ENCODE measurements at places on chromosomes 16 and 17. TPM values are rescaled to one million over a fixed set of nuclear protein-coding genes. Genes with fewer than 3 reads are reported as not detected.

The NXPH3 gene
- total RNA-seq: 0.63 TPM

The TMEM100 gene
- 0.12 TPM for total RNA-seq

The PPY gene
- total RNA-seq: not detected

The RGS9 gene
- 3.1 TPM for total RNA-seq

The DOC2B gene
- total RNA-seq: 19.4 TPM

The KRTAP4-4 gene
- total RNA-seq: not detected

The DUXB gene
- not detected for total RNA-seq

The GPT2 gene
- total RNA-seq: 11.0 TPM

The KRTAP3-1 gene
- not detected for total RNA-seq

The GP1BA gene
- total RNA-seq: not detected

The CD300E gene
- total RNA-seq: not detected

The CAVIN1 gene
- 765 TPM for total RNA-seq

The APOH gene
- not detected for total RNA-seq

DNA sequence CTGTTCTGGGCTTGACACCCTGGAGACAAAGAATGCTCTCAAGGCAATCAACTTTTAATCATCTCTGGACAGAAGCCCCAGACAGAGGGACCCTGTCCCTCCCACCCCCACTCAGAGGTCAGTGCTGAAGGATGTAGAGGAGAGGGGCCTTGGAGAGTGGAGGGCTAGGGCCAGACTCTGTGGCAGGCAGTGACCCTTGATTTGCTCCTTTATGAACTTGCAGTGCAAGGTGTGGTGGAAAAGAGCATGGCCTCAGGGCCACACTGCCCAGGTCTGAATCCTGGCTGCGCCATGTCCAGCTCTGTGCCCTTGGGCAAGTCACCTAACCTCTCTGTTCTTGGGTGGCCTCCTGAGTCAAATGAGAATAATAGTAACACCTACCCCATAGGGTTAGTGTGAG lies 134.3 kb downstream of the TMEM132E start:
- DNase-seq: no peak

GRCh38 chr17:72531729-72532128 lies 410.9 kb downstream of the SOX9 start:
- DNase-seq: no peak

- no peak for DNase-seq
Measured at GRCh38 chr16:87074641-87075318, 242.4 kb downstream of the C16orf95 start.

GRCh38 chr17:51650202-51650601 lies 389.9 kb downstream of the UTP18 start:
- DNase-seq: no peak

GRCh38 chr16:986411-986810 lies 4.8 kb downstream of the SOX8 start:
- DNase-seq: no peak

DNA sequence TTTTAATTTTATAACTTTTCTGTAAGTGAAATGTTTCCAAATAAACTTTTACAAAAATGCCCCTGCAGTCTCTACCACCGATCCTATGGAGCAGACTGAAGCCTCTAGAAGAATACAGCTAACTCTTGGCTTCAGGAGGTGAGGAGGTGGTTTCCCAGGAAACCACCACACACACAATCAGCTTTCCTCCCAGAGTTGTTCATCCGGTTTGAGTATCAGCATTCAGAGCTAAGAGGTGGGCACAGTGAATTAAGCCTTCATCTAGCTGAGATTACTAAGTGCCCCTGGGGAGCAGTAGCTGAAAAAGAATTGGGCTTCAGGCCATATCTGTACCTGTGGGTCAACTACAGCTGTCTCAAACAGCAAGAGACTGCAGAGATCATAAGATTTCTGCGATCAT lies 139.7 kb downstream of the AATF start:
- DNase-seq: no peak

- DNase-seq: no peak
Measured at GRCh38 chr16:11534262-11534661, 52.5 kb downstream of the LITAF start.

DNA sequence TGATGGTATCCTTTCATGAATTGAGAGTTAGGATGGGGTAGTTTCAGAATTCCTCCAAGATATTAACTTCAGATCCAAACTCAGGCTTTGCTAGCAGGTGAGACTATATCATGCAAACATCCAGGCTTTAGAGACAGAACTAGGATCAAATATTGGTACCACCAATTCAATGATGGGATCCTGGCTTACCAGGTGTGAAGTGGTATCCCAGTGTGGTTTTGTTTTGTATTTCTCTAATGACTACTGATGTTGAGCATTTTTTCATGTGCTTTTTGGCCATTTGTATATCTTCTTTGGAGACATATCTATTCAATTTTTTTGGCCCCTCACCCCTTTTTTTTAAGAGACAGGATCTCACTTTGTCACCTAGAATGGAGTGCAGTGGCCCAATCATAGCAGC lies 57.0 kb downstream of the TOM1L2 start:
- DNase-seq: no peak

GRCh38 chr17:79699386-79700036 lies 31.2 kb upstream of the ENPP7 start:
- no peak for DNase-seq

Data from glomerular endothelial cell (primary cell).